ENCODE measurements at places on chromosomes 3 and 15.

DNA sequence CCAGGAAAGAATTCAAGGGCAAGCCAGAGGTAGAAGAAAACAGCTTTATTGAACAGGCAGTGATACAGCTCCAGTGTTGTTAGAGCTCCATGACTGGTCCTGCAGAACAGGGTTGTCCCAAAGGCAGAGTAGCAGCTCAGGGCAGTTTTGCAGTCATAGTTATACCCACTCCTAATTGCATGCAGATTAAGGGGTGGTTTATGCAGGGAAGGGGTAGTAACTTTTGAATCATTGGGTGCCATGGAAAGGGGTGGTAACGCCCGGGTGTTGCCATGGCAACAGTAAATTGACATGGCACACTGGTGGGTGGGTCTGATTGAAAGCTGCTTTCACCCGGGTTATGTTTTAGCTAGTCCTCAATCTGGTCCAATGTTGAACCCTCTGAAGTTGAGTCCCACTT lies 9.7 kb upstream of the RAB6B start:
- DNase-seq = no peak

DNA sequence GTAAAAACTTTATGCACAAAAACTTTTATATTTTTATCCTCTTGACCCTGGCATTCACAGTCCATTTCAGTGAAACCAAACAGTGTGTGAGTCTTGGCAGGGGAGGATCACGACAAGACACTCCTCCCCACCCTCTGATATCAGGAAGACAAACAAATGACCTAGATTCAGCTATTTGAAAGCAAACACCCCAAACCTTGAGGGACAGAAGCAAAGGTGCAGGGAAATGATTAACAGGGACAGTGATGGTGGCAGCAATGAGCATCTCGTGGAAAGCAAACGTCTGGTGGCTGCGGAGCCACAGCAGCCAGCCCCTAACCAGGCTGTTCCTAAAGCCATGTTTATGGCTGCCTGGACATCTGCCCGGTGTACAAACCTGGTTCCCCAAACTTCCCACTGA lies 52.1 kb downstream of the FSIP1 start:
- DNase-seq = no peak

- DNase-seq = no peak
These were observed 58.3 kb upstream of the KY start for GRCh38 chr3:134709076-134709475.

- DNase-seq = no peak
These were observed at the start of gene ITGA11 for GRCh38 chr15:68431792-68432401. Gene ITGA11 (minus strand): TSS chr15:68432163. CDS start chr15:68432066, 97 bp downstream.

DNA sequence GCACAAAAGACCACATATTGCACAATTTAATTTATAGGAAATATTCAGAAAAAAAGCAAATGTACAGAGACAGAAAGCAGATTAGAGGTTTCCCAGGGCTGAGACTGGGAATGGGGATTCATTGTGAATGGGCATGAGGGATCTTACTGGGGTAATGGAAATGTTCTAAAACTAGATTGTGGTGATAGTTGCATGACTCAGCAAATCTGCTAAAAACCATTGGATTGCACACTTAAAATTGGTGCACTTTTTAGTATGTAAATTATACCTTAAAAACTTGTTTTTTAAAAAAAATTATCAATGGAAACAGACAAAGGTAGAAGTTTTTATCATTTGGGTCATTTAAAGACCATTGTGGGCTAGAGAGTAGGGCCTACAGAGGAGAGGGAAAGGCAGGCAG lies 230.6 kb downstream of the IL5RA start:
- DNase-seq = no peak

GRCh38 chr3:190076601-190077394 lies 43.9 kb downstream of the P3H2 start:
- no peak for DNase-seq

DNA sequence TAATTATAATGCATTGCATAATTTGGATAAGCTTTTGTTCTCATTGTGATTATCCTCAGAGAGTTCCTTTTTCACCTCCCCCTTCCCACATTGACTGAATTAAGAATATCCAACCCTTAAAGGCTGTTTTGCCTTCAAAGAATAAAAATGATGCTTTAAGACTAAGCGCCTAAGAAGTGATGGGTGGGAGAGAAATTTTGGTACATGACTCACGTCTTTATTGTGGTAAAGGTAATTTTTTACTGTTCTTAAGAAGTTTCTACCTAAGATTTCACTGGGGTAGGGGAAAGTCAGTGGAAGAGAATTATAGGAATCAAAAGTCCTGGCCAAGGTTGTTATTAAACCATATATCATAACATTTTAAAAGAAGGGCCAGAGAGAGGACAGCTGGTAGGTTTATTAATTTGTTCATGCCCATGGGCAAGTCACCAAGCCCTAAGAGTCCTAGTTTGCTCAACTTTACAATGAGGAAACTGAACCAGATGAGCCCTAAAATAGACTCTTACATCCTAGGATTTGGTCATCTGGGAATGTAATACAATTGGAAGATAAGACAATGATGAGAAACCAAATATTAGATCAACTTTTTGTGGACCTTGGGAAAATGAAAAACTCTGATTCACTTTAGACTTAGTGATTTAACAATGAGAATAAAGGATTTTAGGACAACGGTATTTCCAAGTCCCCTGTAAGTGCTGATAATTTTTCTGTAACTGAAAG lies 101.1 kb upstream of the RASGRP1 start:
- DNase-seq = no peak

- DNase-seq = peak; percentile 12
These were observed 24.3 kb downstream of the LRRC2 start for GRCh38 chr3:46541835-46542234.

GRCh38 chr3:94162700-94163099 lies 99.8 kb downstream of the NSUN3 start:
- DNase-seq = no peak

DNA sequence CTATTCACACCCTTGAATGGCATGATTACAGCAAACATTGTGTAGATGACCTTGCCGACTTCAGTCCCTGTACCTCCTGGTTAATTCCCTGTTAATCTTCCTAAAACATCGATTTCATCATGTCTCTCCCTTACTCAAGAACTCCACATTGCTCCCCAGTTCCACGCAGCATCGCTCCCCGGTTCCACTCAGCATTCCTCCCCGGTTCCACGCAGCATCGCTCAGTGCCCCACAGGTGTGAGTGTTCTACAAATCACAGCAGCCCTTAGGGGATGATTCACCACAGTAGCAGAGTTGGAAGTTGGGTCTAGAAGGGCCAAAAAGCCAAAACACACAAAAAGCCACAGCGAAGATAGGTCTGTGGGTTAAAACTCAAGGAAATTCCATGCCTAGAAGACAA lies 8.6 kb upstream of the TNK2 start:
- no peak for DNase-seq

DNA sequence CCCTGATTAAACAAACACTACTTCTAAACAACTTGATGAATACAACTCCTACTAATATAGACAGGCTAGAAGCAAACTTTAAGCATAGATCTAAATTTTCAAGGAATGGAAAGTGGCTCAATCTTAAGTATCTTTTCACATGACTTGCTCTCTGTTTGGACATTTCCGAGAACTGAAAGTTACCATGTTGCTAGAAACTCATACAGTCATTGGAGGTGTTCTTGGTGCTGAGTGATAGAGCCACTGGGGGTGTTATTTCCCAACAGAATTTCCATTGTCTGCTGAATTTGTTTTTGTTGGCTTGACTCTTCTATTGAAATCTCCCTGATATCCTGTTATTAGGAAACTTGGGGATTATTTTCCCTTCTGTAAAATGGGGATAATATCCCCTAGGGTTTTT lies 264.5 kb upstream of the RASGRP1 start:
- DNase-seq = no peak
